ENCODE measurements at places on chromosomes 11 and 22.

- DNase-seq, result peak; percentile 77
Measured at GRCh38 chr11:76234416-76235232, 28.3 kb upstream of the WNT11 start.

DNA sequence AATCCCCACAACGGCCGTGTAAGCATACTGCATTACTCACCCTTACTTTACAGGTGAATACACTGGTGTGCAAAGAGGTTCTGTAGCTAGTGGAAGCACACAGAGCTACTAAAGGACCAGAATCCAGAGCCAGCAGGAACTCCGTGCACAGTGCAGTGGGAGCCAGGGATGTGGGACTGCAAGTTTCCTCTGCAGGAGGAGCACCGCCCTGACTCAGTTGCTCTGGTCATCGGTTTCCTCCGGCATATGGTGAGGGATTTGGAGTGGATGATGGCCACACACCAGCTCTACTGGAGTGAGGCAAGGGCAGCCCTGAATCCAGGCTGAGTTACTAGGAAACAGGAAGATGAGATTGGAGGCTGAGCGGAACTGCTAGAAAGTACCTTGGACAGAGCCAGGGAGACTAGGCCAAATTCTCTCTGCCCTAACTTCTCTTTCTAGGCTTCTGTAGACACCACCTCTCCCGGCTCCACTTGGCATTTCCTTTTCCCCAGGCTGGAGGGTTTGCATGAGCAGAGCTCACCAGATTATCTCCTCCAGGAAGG is 18.2 kb upstream of the C22orf42 start:
- no peak for DNase-seq

- DNase-seq, result no peak
Measured at GRCh38 chr11:133515107-133515506, 17.2 kb downstream of the OPCML start.

GRCh38 chr11:44065161-44065661 is 859 bp upstream of the ACCS start:
- no peak for DNase-seq

- no peak for DNase-seq
Measured at GRCh38 chr11:59284773-59285129, 72.0 kb upstream of the MPEG1 start.

DNA sequence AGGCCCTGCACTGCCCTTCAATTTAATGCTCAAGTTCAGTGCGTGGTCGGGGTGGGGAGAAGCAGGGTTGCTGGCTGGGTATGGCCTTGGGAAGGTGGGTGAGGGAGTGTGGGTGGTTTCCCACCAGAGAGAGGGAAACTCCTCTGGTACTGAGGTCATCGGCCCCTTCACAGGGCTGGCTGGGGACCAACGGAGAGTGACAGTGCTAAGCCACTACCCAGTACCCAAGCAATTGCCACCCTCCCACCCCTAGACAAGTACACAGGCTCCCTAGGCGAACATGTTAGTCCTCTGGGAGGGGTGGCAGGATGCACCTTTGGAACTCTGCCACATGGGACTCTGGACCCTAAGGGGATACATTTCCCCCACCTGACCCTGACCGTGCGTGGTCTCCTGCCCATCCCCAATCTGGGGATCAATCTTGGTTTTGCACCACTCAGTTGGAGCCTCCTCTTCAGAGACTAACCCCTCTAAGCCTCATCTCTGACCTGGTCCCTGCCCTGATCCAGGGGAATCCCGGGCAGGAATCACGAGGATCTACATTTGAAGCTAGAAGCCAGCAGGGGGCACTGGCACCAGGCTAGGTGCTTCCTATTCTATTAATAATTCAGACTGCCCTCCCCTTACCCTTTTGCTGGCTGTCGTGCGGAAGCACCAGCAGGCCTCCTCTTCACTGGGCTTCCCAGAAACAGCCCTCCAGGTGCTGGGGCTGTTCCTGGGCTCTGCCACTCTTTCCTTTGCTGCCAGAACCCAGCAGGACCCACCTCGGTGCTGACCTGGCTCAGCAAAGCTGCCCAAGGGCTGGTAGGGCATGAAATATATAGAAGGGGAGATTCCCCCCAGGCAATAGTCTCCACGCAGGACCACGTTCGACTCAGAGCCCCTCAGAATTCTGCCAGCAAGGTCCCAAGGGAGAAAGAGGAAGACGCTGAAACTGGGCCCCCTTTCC is 377.7 kb downstream of the TENM4 start:
- DNase-seq, result no peak

- DNase-seq, result no peak
Measured at GRCh38 chr11:35911013-35911412, 32.8 kb upstream of the LDLRAD3 start.

DNA sequence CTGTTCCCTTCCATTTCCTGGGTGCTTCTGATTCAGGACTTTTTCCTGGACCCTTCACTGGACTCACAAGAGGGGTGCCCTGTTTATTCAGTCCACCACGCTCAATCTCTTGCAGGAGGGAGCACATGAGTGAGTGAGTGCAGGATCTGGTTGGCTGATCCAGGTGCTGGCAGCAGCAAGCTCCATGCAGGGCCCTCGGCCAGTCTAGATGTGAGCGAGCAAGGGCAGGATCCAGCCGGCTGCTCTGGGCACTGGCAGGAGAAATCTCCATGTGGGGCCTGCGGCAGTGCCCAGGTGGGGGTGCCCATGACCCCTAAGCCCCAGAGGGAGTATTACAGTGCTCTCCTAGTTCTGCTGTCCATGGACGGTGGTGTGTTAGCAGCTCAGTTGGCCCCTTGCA is 11.5 kb upstream of the FOLR3 start:
- DNase-seq, result no peak

GRCh38 chr22:37211075-37211865 is 1.0 kb downstream of the SSTR3 start:
- no peak for DNase-seq

DNA sequence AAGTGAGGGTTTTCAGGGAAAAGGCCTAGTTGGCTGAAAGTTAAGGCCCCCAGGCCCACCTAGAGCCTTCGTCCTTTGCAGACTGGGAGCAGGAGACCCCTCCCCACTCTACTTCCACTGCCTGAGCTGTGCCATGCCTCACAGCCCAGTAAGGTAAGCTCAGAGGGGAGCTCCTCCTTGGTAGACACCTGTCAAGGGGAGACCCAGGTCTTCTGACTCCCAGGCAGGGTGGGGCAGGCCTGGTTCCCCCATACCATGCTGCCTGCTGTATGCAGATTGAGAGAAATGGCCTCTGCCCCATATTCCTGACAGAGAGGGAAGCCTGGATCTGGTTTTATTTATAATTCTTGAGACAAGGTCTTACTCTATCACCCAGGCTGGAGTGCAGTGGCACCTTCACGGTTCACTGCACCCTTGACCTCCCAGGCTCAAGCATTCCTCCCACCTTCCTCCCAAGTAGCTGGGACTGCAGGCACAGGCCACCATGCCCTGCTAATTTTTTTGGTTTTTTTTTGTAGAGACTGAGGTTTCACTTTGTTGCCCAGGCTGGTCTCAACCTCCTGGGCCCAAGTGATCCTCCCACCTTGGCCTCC is 697 bp downstream of the RAB36 start:
- no peak for DNase-seq

DNA sequence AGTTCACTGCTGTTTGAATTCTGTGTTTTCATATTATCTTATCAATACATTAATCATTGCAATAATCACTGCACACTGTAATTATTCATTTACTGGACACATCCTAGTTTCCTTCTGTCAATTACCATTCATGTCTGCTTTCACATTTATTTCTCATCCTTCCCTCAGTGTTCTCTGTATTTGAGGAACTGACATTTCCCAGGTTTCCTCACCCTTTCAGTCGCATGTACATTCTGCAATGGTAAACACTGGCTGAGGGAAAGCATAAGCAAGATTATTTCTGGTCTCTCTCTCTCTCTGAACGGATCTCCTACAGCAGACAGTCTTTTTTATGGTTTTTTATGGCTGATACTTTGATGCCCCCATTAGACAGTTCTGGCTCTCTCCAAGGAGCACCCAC is 4.2 kb upstream of the HBD start:
- DNase-seq, result no peak

DNA sequence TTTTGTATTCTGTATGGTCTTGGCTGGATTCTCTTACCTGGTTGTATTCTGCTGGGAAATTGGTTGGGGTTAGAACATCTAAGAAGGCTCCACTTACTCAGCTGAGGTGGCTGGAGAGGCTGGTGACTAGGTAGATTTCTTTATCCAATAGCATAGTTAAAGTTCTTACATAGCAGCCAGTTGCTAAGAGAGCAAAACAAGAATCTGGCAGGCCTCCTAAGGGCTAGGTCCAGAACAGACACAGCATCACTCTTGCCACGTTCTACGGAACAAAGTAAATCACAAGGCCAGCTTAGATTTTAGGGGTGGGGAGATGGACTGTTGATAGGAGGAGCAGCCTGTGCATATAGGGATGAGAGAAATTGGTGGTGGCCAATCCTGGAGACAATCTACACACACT is 141.3 kb upstream of the CCDC90B start:
- no peak for DNase-seq

- peak; percentile 91 for DNase-seq
Measured at GRCh38 chr22:38870312-38870741, 1.7 kb downstream of the CBX6 start.

DNA sequence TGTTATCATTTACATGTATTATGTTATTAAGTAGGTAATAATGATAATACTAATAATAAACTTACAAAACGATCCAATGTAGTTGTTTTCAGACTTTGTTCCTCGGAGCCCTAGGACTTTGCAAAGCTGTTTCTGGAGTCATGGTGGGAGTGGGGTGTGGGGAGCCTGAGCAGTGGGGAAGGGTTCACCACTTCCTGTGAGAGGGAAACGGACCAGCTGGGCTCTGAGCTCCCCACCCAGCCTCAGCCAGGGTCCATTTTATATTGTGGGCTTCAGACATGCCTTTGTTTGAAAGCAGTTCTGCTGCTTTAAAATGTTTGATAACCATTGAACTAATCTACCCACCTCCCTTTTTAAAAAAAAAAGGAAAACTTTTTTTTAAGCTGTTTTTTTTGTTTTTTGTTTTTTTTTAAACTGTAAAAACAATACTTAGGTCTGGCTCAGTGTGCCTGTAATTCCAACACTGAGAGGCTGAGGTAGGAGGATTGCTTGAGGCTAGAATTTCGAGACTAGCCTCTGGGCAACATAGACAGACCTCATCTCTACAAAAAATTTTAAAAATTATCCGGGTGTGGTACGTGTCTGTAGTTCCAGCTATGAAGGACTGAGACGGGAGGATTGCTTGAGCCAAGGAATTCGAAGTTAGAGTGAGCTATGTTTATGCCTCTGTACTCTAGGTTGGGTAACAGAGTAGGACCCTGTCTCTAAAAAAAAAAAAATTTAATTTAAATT is 7.0 kb downstream of the SERPING1 start:
- no peak for DNase-seq

- no peak for DNase-seq
Measured at GRCh38 chr11:5224538-5225479, 2.1 kb downstream of the HBB start.

DNA sequence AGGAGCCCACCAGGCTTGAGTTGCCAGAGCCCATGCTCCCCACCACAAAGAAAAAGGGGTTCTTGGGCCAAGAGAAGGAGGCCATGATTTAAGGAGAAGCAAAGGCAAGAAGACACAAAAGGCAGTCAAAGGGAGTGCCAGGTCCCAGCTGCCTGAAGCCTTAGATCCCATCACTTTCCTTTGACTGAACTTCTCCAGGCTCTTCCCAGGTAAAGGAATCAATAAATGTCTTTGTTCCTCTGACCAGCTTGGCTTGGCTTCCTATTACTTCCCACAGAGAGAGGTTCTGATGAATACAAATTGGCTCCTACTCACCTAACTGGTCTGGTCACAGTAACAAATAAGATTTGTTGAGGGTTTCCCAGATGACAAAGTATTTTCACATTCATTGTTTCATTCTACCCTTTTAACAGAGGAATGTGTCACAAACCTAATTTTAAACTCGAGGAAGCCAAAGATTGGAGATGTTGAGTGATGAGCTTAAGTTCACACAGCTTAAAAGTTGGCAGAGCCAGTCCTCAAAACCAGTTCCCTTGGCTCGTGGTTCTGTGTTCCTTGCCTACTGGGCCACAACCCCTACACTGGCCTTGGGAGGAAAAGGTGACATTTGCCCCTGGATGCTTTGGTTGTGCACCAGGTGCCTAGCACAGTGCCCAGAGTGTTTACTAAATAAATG is 96.4 kb upstream of the SESN3 start:
- no peak for DNase-seq

DNA sequence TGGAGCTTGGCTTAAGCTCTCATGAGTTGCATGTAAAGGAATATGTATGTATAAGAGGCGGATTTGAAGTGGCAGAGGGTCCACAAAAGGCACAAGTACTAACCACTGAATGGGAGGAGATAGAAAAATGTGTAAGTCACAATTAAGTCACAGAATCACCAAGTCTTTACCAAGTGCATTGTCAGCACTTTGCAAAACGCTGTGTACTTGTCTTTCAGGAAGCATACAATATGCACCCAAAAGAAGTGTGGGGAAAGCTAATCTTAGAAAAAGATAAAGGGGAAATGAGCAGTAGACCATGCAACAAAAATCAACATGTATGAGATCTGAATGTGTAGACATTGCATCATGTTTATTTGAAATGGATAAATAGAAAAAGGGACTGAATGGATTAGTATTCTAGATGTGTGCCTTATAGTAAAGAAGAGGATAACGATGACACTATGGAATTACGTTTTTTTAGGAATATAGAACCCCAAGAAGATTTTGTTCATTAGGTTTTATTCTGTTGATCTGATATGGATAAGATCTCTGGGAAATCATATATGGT is 4.5 kb downstream of the CNTF start:
- no peak for DNase-seq

Data from activated naive CD4-positive, alpha-beta T cell treated with anti-CD3 and anti-CD28 coated beads, Interleukin-2, amount 50 U/mL, for 72 hours (primary cell).